Activated T-cell treated with anti-CD3 and anti-CD28 coated beads, Interleukin-2, amount 50 U/mL, for 4 hours (primary cell): ENCODE measurements at places on chromosomes 4 and X. TPM values are rescaled to one million over a fixed set of nuclear protein-coding genes. Genes with fewer than 3 reads are reported as not detected.

GRCh38 chr4:169142906-169143305, 127.8 kb downstream of the SH3RF1 start:
- DNase-seq: no peak

- DNase-seq: no peak
Measured at GRCh38 chr4:88963817-88964216, 93.2 kb downstream of the FAM13A start.

- DNase-seq: no peak
Measured at GRCh38 chr4:15479089-15479912, 9.6 kb downstream of the CC2D2A start.

- no peak for DNase-seq
Measured at GRCh38 chrX:101787934-101788333, 128.3 kb upstream of the ARMCX2 start.

- DNase-seq: no peak
Measured at GRCh38 chr4:150583287-150584110, 1.5 kb downstream of the MAB21L2 start.

Gene AKAP14
- not detected for total RNA-seq

Gene S100P
- total RNA-seq: 1.3 TPM

Gene ATRX
- total RNA-seq: 49.2 TPM

Gene ANXA10
- total RNA-seq: not detected
